ENCODE measurements at places on chromosomes 7 and 10.

GRCh38 chr10:119723624-119724023 is 2.2 kb upstream of the INPP5F start:
- no peak for DNase-seq

DNA sequence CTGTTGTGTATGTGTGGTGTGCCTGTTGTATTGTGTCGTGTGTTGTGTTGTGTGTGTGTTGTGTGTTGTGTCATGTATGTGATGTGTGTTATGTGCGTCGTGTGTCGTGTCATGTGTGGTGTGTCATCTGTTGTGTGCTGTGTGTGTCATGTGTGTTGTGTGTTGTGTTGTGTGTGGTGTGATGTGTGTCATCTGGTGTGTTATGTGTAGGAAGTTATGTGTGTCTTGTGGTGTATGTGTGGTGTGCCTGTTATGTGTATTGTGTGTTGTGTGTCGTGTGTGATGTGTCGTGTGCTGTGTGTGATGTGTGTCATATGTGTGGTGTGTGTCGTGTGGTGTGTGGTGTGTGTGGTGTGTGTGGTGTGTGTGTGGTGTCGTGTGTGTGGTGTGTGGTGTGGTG is 145.2 kb downstream of the DNAJB6 start:
- DNase-seq: no peak

GRCh38 chr7:116726149-116726548 is 54.2 kb downstream of the MET start:
- DNase-seq: no peak

DNA sequence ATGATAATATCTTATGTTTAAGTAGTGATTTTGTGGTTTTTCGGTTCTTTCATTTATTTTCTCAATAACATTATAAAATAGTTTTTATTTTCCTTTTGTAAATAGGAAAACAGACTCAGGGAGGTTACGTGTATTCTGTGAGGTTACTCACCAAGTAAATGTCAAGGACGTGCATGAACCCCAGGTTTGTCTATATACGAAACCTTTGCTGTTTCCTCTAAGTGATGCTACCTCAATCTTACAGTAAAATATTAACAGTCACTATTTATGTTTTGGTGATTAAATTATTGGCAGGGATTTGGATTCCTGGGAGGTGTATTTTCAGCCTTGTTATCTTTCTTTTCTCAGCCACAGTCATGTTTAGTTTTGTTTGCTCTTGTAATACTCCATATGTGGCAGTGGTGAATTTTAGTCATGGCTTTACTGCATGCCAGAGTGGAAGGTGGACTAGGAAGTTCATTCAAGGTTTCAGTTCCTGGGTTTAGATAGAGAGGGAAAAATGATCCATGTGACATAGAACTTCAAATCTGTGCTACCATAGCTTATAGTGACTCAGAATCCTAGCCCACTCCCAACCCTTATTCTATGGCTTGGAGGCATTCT is 139.9 kb downstream of the ARL4A start:
- no peak for DNase-seq

- no peak for DNase-seq
Measured at GRCh38 chr10:1333981-1334380, 277.8 kb downstream of the WDR37 start.

GRCh38 chr10:8180360-8181109 is 126.0 kb downstream of the GATA3 start:
- DNase-seq: no peak

DNA sequence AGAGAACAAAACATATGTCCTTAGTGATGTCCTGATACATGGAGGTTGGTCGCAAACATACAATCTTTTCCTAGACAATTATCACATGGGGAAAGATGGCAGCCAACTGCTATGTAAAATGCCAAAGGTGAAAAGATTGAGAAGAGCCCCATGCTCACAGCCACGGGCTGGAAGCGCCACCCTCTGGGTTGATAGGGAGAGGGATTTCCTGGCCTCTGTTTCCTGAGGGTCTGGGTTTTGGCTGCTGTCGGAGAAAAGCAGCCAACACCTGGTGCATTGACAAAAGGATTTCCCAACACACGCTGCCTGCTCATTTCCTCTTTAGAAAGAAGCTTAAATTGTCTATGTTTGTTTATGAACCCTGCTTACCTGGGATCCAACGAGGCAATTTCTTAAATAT is 43.8 kb downstream of the ITIH5 start:
- no peak for DNase-seq

- no peak for DNase-seq
Measured at GRCh38 chr7:86908948-86909347, 150.5 kb downstream of the ELAPOR2 start.

- no peak for DNase-seq
Measured at GRCh38 chr10:34854147-34854601, 39.1 kb upstream of the PARD3 start.

DNA sequence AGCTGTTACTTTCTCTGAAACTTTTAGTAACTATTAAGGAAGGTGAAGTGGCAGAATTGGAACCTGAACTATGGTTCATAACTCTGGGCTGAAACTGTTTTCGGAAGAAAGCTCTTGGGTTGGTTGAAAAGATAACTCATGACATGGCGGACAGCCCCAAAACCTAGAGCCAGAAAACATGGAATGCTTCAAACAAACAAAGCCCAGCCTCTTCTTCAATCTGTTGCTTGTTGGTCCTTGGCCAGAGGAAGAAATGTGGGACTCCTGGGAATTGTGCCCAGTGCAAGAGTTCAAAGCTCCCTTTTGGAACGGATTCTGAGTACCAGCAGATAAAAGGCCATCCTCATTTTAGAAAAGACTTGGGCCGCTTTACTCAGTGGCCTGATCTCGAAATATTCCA is 52.9 kb upstream of the CACNB2 start:
- no peak for DNase-seq

GRCh38 chr7:155871211-155871610 is 58.9 kb upstream of the SHH start:
- DNase-seq: no peak

GRCh38 chr10:126674741-126675515 is 4.4 kb upstream of the C10orf90 start:
- no peak for DNase-seq

DNA sequence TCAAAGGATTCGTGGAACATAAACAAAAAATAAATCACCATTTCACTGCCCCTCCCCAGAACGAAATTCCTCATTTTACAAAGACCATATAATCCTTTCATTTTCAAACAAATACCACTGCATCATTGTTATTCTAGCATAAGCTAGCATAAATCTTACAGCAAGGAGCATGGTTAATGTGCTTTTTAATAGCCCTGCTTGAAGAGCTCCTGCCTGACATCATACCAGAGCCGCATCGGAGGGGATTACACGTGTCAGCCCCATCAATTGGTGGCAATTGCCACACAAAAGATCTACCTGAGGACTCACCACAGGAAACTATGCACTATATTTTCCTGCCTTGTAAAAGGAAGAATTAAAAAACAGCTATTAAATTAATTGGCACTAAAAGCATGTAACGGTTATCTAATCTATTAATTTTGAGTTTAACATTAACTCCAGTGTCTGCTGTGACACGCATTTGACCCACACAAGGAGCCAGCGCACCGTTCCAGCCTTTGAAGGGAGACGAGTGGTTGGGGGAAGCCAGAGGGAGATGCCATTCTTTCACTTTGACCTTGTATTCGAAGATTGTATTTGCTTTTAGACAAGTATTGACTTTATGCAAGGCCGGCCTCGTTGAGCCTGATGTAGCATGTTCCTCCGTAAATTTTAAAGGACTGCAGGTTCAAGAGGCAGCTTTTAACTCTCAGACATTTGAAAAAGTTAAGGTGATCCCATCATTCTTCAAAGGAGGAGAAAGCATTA is 261.1 kb upstream of the RNF32 start:
- no peak for DNase-seq

DNA sequence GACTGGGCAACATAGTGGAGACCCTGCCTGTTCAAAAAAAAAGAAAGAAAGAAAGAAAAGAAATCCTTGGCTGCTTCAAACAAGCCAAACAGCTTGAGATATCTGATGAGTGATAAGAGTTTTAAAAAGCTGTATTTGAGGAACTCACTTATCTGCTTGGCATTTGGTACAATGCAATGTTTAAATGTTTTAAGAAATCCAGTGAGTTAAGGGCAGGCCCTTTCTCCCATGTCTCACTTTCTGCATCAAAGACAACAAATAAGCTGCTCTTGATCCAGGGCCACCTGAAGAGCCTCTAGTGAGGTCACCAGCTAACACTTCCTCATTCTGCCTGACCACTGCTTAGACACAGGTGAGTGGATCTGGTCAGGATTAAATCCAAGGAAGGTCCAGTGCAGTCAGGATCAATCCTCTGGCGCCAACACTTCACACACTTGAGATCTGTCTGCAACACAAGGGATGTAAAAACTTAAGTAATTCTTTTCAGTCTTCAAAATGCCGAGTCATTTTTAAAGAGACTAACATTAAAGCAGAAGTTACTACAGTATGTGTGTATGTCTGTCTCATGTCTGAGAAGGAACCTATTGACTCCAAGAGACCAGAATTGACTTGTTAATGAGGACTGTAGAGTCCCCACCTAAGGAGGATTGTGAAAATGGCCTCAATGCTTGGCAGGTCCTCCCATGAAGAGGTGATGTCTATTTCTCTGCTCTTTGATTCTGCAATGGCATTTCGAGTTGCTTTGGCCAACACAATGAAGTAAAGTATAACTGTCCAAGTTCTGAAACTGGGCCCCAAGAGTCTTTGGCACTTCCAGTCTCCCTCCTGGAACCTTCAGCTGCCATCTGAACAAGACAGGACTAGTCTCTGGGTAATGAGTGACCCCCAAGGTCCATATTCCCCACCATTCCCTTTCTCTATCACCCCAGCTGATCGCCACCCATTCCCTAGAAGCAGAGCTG is 43.1 kb downstream of the CREB3L2 start:
- DNase-seq: no peak

DNA sequence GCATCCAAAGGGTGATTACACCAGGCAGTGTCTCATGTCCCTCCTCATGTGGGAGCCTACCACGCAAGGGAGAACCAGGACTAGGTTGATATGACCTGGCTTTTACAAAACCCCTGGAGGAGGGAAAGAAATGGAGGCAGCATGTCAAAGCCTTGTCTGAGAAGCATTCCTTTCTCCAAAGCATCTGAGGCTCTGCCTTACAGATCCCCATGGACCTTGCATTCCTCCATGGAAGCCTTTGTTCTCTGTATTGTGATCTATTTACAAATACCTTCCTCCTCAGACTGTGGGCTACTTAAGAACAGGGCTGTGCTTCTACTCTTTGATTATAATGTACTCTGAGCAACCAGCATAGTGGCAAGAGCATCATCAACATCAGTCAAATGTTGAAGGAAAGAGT is 197.0 kb downstream of the PLXNA4 start:
- DNase-seq: no peak

DNA sequence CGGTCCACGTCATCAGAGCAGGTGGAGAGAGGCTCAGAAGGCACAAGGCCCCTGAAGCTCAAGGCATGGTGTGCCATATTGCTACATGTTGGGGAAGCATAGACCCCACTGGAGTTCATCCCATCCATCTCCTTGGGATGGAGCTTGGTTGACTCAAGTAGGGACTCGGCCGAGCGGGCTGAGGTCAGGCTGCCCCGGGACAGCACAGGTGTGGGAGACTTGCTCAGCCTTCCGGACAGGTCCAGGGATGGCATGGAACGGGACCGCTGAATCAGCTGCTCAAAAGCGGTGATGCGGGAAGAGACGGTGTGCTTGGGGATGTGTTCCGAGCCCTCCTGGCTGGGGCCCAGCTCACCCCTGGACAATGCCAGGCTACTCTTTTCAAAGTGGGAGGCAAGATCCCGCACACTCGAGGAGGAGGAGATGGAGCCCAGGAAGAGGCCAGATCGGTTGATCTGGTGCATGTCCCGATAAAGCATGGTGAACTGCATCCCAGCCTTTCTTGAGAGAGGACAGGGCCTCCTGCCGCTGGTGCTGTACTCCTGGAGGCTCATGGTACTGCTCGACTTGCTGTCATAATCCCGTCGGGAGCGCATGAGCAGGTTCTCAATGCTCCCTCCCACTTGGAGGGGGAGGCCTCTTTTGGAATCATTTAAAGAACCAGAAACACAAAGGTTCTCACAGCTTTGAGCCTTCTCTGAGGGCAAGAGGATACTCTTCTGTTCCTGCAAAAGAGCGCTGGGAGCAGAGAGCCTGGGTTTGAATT is 65.6 kb upstream of the PDLIM1 start:
- no peak for DNase-seq

DNA sequence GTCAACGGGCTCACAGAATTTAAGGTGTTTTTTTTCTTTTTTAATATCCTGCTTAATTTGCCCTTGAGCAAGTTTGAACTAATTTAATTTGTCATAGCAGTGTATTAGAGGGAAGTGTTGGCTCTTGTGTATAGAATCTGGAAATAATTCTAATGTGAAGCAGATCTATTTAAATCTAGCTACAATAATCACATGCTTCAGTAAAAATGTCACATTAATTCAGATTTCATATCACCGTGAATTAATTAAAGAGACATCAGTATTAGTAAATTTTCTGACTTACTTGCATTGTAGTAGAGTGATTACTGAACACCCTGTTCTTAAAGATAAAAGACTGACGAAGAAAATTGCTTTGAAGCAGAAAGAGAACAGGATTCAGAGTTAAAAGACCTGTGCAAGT is 124.7 kb downstream of the DGKB start:
- no peak for DNase-seq

DNA sequence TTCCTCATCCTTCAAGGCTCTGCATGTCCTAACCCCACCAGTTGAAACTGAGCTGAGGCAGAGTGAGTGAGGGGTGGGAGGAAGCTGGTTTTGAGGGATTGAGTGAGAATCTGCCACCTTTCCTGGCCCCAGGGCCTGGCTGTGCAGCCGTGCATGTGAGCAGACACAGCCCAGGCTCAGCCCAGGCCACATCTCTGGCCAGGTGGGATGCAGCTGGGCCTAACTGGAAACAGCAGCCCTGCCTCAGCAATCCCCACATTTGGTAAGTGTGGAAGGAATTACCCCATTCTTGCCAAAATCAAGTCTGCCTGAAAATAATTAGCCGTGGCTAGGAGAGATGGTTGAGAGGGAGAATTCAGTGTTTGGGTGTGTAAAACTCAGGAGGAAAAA is 116.6 kb downstream of the NEURL1 start:
- no peak for DNase-seq
